ENCODE measurements at places on chromosomes 2 and 18.
A peak's percentile ranks its signal among the peaks of the same experiment; 100 is the strongest.

DNA sequence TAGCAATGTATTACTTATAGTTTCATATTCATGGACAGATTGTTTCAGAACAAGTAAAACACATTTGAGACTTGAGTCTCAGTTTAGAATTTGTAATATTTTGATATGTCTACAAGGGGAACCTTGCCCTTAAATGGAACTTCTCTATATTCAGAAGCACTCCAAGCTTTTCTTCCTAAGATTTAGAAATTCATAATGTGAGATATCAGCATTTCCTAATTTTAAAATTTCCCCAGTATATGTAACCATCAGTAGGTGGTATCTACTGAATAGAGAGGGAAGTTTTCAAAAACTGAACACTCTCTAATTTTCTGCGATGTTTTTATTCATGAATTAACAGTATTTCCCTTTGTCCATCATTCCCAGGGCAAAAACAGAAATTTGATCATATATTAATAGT lies 7.6 kb downstream of the ANKRD62 start:
- no peak for DNase-seq
- H3K4me3 ChIP-seq: peak overlapping the region; percentile 4
- H3K27me3 ChIP-seq: no peaks in the 10 kb centered on the region
- peaks cover 13% of the 10 kb centered on the region for H3K4me1 ChIP-seq
- no peaks in the 10 kb centered on the region for H3K36me3 ChIP-seq

- no peaks in the 10 kb centered on the region for H3K4me1 ChIP-seq
- no peaks in the 10 kb centered on the region for H3K36me3 ChIP-seq
- no peak overlapping the region for H3K4me3 ChIP-seq
- no peaks in the 10 kb centered on the region for H3K27me3 ChIP-seq
These were observed 636.2 kb downstream of the NRXN1 start for GRCh38 chr2:50395605-50396297.

- no peak overlapping the region for H3K27ac ChIP-seq
- no peaks in the 10 kb centered on the region for H3K27me3 ChIP-seq
- H3K4me1 ChIP-seq: peaks cover 6% of the 10 kb centered on the region
- DNase-seq: no peak
- H3K4me3 ChIP-seq: no peak overlapping the region
These were observed 57.6 kb downstream of the EVA1A start for GRCh38 chr2:75503048-75503607.

DNA sequence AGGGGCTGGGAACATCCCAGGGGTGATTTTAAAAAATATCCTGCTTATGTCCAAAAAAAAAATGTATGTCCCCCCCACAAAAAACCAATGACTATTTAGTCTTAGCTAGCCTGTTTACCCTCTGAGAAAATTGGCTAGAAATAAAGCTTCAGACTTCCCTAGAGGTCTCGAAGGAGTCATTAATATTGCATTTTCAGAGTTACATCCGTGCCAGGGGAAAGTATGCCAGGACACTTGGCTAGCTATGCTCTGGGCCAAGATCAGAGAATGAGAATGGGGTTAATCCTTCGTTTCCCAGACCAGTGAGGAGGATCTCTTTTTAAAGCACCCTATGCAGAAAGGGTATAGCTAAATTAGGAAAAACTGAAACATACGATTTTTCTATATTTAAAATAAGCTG lies 183.6 kb downstream of the MC4R start:
- no peak overlapping the region for H3K4me3 ChIP-seq
- H3K4me1 ChIP-seq: no peaks in the 10 kb centered on the region
- H3K27me3 ChIP-seq: no peaks in the 10 kb centered on the region
- H3K27ac ChIP-seq: no peak overlapping the region
- no peak for DNase-seq
- H3K36me3 ChIP-seq: no peaks in the 10 kb centered on the region

DNA sequence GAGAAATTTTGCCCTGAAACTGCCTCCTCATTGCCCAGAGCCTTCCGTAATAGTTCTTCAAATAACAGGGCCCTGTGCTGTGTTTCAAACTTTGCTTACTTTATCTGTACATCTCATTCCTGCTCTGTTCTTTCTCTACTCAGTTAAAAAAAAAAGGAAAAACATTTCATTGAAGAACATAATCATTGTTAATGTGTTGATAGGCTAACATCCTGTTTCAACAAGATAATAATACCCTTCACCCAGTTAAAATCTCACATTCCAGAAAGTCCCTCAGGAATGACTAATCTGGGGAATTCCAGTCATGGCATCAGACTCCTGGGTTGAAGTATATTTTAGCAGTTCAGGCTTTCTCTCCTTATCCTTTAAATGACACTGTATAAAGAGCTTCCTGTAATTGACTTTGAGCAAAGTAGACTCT lies 45.6 kb upstream of the ITGAV start:
- H3K36me3 ChIP-seq: no peaks in the 10 kb centered on the region
- H3K4me3 ChIP-seq: no peak overlapping the region
- H3K4me1 ChIP-seq: peaks cover 13% of the 10 kb centered on the region

DNA sequence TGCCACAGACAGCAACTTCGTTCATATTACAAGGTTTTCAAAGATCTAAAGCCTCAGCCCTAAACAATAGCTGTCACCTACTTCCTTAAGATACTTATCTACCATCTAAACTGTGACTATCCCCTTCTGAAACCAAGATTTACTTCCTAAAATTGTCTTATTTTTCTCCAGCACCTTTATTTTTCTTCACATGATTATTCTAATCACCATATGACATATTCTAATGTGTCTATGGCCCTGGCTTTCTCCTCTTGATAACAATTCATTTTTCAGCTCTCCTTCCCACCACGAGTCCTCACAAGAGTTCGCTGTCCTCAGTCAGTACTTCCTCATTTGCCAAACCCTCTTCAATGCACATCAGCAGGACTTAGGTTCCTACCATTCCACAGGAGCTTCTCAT lies 53.9 kb downstream of the RTTN start:
- H3K27ac ChIP-seq: no peak overlapping the region
- H3K4me3 ChIP-seq: no peak overlapping the region
- H3K36me3 ChIP-seq: no peaks in the 10 kb centered on the region
- no peaks in the 10 kb centered on the region for H3K27me3 ChIP-seq

- peak overlapping the region; percentile 85 for H3K4me3 ChIP-seq
- H3K27ac ChIP-seq: peak overlapping the region; percentile 86
- peaks cover 10% of the 10 kb centered on the region for H3K4me1 ChIP-seq
- H3K27me3 ChIP-seq: no peaks in the 10 kb centered on the region
- DNase-seq: no peak
- H3K36me3 ChIP-seq: no peaks in the 10 kb centered on the region
These were observed 669 bp downstream of the LNPK start for GRCh38 chr2:176001281-176001915.

DNA sequence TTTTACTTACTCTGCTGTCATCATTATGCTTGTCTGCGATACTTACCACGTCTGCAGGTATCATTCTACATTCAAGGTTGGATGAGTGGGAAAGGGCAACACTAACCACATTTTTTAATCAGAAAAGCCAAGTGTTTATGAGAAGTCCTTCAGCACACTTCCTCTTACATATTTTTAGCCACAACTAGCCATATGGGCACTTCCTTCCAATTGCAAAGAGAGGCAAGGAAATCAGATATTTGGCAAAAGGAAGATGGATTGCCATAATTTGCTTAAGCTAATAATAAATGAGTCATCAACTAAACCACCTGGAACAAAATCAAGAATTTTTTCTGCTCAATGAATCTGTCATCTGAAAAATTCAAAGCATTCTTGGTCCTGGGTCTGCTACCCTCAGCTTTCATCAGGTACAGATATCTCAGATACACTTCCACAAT lies 16.7 kb upstream of the MRO start:
- no peaks in the 10 kb centered on the region for H3K36me3 ChIP-seq
- H3K27me3 ChIP-seq: no peaks in the 10 kb centered on the region
- H3K4me3 ChIP-seq: no peak overlapping the region
- H3K4me1 ChIP-seq: peaks cover 9% of the 10 kb centered on the region
- peak; percentile 36 for DNase-seq
- peak overlapping the region; percentile 70 for H3K27ac ChIP-seq

DNA sequence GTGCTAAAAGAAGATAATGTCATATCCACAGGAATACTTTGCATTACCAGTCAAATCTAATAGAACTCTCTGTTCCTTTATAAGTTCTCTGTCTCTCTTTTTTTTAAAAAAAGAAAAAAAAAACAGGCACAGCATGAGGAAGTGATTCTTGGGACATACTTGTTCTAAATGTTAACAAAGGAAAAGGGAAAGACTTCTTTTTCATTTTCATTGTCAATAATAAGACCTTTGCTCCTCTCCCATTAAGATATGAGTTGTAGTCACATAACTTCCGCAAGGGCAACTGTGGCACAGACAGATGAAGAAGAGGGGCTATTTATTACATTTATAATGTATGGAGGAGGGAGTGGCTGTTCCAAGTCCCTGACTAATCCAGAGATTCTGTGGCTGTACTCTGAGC lies 4.7 kb downstream of the CD302 start:
- H3K27me3 ChIP-seq: no peaks in the 10 kb centered on the region
- H3K4me3 ChIP-seq: no peak overlapping the region
- DNase-seq: no peak
- no peak overlapping the region for H3K27ac ChIP-seq

GRCh38 chr18:79620576-79621165 lies 58.9 kb upstream of the CTDP1 start:
- no peak for DNase-seq
- no peak overlapping the region for H3K27ac ChIP-seq
- no peaks in the 10 kb centered on the region for H3K36me3 ChIP-seq
- H3K4me3 ChIP-seq: no peak overlapping the region

- no peak overlapping the region for H3K4me3 ChIP-seq
- no peaks in the 10 kb centered on the region for H3K36me3 ChIP-seq
- no peaks in the 10 kb centered on the region for H3K4me1 ChIP-seq
- H3K27me3 ChIP-seq: no peaks in the 10 kb centered on the region
- DNase-seq: no peak
- H3K27ac ChIP-seq: no peak overlapping the region
These were observed 82.6 kb downstream of the MBP start for GRCh38 chr18:77049938-77050337.

DNA sequence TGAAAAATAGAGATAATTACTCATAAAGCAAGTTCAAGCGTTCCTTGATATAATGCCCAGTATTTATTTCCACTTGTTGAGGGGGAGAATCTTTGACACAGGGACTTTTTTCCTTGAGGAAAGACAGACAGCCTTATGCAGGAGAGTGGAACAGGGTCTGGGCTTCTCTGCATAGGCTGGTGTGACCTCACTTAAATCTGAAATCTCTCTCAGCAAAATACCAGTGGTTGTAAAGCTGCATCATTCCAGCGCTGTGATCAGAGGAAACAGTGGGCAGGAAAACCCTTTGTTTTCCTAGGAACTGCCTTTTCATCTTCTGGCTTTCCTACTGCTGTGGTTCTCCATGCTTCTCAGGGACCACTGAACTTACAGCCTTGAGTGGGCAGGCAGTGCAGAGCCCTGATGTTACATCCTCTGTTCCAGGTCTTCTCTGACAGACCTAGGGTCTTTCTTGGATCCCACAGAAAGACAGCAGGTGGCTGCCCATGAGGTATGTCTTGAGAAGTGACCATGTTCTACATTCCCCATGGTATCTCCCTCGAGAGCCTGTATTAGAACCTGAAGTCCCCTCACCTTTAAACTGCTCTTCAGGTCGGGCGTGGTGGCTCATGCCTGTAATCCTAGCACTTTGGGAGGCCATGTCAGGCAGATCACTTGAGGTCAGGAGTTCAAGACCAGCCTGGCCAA lies 17.6 kb upstream of the MAP4K4 start:
- no peak overlapping the region for H3K27ac ChIP-seq
- H3K36me3 ChIP-seq: no peaks in the 10 kb centered on the region
- H3K4me3 ChIP-seq: no peak overlapping the region

DNA sequence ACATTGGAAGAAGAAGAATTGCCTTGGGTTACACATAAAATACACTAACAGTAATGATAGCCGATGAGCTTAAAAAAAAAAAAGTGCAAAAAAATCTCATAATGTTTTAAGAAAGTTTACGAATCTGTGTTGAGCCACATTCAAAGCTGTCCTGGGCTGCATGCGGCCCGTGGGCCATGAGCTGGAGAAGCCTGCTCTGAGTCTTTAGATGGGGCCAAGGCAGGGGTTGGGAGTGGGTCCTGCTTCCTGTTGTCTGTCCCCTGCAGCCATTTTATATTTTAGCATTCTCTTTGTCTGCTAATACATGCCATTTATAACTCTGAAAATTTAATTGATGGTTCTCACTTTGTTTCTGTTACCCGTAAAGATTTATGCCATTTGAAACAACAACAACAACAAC lies 93.2 kb downstream of the EPC2 start:
- H3K27ac ChIP-seq: no peak overlapping the region
- H3K4me3 ChIP-seq: no peak overlapping the region
- H3K27me3 ChIP-seq: no peaks in the 10 kb centered on the region

DNA sequence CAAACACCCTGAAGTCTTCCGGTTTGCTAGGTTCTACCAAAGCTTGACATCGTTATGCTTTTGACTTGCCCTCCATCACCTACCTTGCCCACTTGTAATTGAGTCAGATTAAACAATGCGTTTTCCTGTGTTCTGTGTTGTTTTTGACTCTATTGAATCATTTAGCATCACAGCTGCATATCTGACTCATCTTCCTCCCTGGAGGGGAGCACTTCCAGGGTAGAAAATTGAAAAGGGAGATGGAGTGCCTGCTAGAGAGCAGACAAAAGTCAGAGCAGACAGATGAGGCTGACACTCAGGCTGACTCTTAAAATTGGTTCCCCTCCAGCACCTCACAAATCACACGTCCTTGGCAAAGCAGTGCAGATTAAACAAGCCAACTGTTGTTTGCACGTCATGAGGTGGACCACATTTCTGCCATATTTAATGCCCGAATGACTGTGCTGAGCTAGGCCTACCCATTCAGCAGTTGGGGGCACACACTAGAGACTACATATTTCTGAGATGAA lies 2.2 kb downstream of the MPP4 start:
- H3K27ac ChIP-seq: no peak overlapping the region
- no peak for DNase-seq
- H3K4me3 ChIP-seq: no peak overlapping the region
- no peaks in the 10 kb centered on the region for H3K27me3 ChIP-seq

DNA sequence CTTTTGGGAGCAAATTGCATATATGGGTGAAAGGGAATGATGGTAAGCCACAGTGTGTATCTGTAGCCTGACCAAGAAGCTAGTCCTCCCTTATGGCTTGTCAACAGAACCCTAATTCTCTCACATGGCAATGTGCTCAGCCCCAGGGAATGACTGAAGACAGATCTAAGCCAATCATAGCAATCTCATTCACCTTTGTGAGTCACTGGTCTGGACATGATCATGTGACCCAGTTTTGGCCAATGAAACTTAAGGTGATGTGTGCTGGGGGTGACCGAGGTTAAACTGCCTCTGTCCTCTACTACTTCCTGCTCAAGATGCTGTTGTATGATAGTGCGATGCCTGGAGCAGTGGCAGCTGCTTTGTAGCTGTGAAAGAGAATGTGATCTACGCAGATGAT lies 491.2 kb upstream of the HS6ST1 start:
- H3K36me3 ChIP-seq: no peaks in the 10 kb centered on the region
- no peak overlapping the region for H3K27ac ChIP-seq
- H3K4me1 ChIP-seq: no peaks in the 10 kb centered on the region
- H3K27me3 ChIP-seq: no peaks in the 10 kb centered on the region
- no peak for DNase-seq

- H3K4me1 ChIP-seq: no peaks in the 10 kb centered on the region
- no peaks in the 10 kb centered on the region for H3K27me3 ChIP-seq
- no peak overlapping the region for H3K27ac ChIP-seq
- H3K4me3 ChIP-seq: no peak overlapping the region
These were observed 220.5 kb downstream of the CYP26B1 start for GRCh38 chr2:71926876-71927756.

Data from pancreas (tissue), 10 donors.